ENCODE measurements at places on chromosomes 11 and 22. TPM values are rescaled to one million over a fixed set of nuclear protein-coding genes. Genes with fewer than 3 reads are reported as not detected.

DNA sequence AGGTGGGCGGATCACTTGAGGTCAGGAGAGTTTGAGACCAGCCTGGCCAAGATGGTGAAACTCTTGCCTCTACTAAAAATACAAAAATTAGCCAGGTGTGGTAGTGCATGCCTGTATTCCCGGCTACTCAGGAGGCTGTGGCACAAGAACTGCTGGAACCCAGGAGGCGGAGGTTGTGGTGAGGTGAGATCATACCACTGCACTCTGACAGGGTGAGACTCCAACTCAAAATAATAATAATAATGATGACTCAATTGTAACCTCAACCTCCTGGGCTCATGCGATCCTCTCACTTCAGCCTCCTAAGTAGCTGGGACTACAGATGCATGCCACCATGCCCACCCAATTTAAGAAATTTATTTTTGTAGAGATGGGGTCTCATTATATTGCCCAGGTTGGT lies 15.6 kb upstream of the CHRNA10 start:
- peaks cover 64% of the 10 kb centered on the region for H3K36me3 ChIP-seq
- no peak overlapping the region for H3K27ac ChIP-seq
- no peaks in the 10 kb centered on the region for H3K4me1 ChIP-seq
- H3K4me3 ChIP-seq, result no peak overlapping the region

GRCh38 chr11:85855341-85855656 lies at the start of gene CCDC83:
CCDC83 (plus strand) TSS chr11:85855383; CDS start chr11:85865124, 9,741 bp downstream.
- peak within 1 kb of the TSS; percentile 76 for H3K4me3 ChIP-seq
- H3K27ac ChIP-seq, result peak within 1 kb of the TSS; percentile 49
- H3K4me1 ChIP-seq, result peaks cover 11% of the 10 kb centered on the region

DNA sequence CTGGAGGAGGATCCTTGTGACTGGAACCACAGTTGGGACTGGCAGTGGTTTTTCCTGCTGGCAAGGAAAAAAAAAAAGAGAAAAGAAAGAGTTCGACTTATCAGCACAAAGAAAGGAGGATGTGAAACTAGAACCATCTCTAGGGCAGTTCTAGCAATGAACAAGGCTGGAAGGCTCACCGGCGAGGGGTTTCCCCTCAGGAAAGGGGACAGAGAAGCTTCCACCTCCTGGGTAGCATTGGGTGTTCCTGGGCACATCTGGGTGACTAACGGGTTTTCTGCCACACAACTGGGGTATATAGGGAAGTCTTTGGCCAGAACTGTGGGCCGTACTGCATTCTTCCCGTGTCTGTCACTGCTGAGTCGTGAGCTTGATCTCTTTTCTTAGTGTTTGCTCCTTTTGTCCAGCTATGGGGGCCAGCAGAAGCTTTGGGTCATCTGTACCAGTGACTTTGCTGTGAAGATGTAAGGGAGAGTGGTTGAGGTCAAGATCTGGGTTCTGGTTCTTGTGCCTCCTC lies 109.4 kb upstream of the OR4B1 start:
- H3K4me3 ChIP-seq, result no peak overlapping the region
- H3K27ac ChIP-seq, result no peak overlapping the region

DNA sequence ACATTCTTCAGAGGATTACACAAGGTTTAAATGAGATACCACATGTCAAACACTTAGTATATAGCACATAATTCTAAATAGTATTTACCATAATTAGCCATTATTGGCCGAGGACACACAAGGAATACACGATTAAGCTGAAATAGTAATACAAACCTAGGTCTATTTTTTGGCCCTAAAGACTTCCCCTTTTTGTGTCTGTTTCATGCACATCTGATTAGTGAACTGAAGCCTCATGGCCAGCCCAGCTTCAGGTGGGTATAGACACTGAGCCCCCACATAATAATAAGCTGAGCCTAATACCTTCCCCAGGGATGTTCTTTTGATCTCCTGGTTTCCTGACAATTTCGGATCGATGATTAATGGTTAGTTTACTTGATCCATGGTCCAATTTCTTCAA lies 2.1 kb downstream of the GLYATL1B start:
- H3K27ac ChIP-seq, result no peak overlapping the region
- H3K27me3 ChIP-seq, result no peaks in the 10 kb centered on the region
- no peak for DNase-seq

DNA sequence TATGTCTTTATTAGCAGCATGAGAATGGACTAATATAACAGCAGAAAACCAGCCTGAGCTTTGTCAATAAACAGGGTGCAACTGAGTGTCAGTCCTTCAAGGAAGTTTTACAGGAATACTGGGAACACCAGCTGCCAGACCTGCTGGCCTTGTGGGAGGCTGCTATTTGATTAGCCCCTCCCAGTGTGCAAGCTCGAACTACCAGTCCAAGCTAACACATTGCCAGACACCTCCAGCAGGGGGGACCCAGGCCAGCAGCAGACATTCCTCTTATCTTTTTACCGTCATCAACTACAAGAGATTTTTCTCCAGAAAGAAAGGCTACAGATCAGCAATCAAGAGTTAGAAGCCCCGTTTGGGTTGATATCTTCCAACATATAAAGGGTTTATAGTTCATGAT lies 942.8 kb upstream of the TENM4 start:
- peaks cover 50% of the 10 kb centered on the region for H3K27me3 ChIP-seq
- no peaks in the 10 kb centered on the region for H3K36me3 ChIP-seq
- H3K4me1 ChIP-seq, result peaks cover 28% of the 10 kb centered on the region
- H3K4me3 ChIP-seq, result no peak overlapping the region
- DNase-seq, result no peak

- peaks cover 22% of the 10 kb centered on the region for H3K4me1 ChIP-seq
- peaks cover 51% of the 10 kb centered on the region for H3K36me3 ChIP-seq
- H3K4me3 ChIP-seq, result no peak overlapping the region
- H3K27me3 ChIP-seq, result no peaks in the 10 kb centered on the region
- H3K27ac ChIP-seq, result no peak overlapping the region
- peak; percentile 58 for DNase-seq
Measured at GRCh38 chr11:134261626-134262488, 8.5 kb downstream of the ACAD8 start.

The CDC42EP2 gene
- total RNA-seq, result 15.2 TPM

The HBD gene
- total RNA-seq, result not detected

The SSH3 gene
- total RNA-seq, result 42.3 TPM

The ARRB1 gene
- 81.0 TPM for total RNA-seq

The MYOD1 gene
- not detected for total RNA-seq

The CHST1 gene
- total RNA-seq, result 2.4 TPM
